Right lung (tissue), 10 donors: ENCODE measurements at places on chromosomes 2 and 18. TPM values are rescaled to one million over a fixed set of nuclear protein-coding genes. Genes with fewer than 3 reads are reported as not detected.

SLC4A3 gene
- polyA plus RNA-seq, result 14.0 TPM

OTOS gene
- polyA plus RNA-seq, result not detected

SPR gene
- polyA plus RNA-seq, result 4.8 TPM

CHST10 gene
- polyA plus RNA-seq, result 26.6 TPM

ALPI gene
- not detected for polyA plus RNA-seq

SERPINB13 gene
- not detected for polyA plus RNA-seq

ASB18 gene
- 0.04 TPM for polyA plus RNA-seq

PJVK gene
- 14.2 TPM for polyA plus RNA-seq

DTYMK gene
- polyA plus RNA-seq, result 50.4 TPM

LTBP1 gene
- 58.6 TPM for polyA plus RNA-seq

NT5DC4 gene
- not detected for polyA plus RNA-seq

AQP12B gene
- not detected for polyA plus RNA-seq

SDC1 gene
- 149 TPM for polyA plus RNA-seq

REG3A gene
- polyA plus RNA-seq, result not detected

TUBA4B gene
- polyA plus RNA-seq, result 4.8 TPM

RTP5 gene
- polyA plus RNA-seq, result not detected

ERFE gene
- polyA plus RNA-seq, result 0.21 TPM

DIPK1C gene
- polyA plus RNA-seq, result 0.05 TPM

DYNC1I2 gene
- 244 TPM for polyA plus RNA-seq

AQP12A gene
- polyA plus RNA-seq, result not detected

CD226 gene
- 4.2 TPM for polyA plus RNA-seq

ALPP gene
- polyA plus RNA-seq, result not detected

NIFK gene
- 67.4 TPM for polyA plus RNA-seq

PAX3 gene
- polyA plus RNA-seq, result not detected

GALNT13 gene
- polyA plus RNA-seq, result 6.8 TPM

SNTG2 gene
- polyA plus RNA-seq, result 0.54 TPM
